AG09319 (cell line): ENCODE measurements at places on chromosomes 2 and 18.
A peak's percentile ranks its signal among the peaks of the same experiment; 100 is the strongest.

DNA sequence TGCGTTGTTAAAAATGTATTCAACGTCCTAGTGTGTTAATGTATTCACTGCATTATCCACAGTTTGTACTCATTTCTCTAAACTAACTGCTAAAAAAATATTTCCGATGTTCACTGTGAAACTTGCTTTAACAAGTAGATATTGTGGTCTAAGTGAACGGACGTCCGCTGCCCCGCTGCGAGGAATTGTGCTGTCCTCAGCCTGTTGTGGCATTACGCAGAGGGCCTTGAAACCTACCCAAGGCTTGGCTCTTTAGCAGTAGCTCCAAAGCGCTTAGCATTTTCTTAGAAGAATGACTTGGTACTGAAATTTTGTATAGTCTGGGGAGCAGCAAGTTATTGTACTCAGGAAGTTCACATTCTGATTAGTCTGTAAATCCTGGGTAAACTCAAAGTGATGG, 136.5 kb upstream of the SP5 start:
- DNase-seq = no peak

GRCh38 chr2:55986700-55987440, 63.3 kb upstream of the EFEMP1 start:
- DNase-seq = no peak

- DNase-seq = no peak
These were observed 201.5 kb upstream of the ZSWIM2 start for GRCh38 chr2:187050409-187050998.

DNA sequence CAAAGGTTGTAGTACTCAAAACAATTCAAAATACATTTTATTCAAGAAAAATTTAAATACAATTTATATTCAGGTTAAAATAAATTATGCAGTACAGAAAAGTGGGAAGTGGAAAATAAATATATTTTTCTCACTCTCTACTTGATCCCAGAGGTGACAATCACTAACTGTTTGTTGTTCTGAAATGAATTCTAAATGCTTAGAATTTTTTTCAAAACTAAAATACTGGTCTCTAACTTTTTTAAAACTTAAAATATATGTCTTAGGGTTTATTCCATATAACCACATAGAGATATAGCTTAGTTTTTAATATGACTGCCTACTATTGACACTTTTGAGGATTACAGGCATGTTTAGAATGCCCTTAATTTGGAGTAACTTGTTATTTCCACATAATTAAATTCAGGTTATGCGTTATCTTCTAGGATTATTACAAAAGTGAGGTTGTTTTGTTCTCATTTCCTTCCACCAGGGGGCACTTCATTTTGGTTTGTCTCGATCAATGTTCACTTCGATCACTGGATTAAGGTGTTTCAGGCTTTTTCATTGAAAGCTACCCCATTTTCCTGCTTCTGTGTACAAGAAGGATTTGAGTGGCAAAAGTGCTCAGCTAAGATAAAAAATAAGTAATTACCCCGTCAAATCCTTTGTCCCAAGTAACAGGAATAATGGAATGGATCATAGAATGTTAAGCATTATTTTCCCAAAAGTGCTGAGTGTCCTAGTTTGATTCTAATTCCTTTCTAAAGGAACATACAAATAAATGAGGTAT, 27.1 kb upstream of the TFPI start:
- DNase-seq = peak; percentile 19

DNA sequence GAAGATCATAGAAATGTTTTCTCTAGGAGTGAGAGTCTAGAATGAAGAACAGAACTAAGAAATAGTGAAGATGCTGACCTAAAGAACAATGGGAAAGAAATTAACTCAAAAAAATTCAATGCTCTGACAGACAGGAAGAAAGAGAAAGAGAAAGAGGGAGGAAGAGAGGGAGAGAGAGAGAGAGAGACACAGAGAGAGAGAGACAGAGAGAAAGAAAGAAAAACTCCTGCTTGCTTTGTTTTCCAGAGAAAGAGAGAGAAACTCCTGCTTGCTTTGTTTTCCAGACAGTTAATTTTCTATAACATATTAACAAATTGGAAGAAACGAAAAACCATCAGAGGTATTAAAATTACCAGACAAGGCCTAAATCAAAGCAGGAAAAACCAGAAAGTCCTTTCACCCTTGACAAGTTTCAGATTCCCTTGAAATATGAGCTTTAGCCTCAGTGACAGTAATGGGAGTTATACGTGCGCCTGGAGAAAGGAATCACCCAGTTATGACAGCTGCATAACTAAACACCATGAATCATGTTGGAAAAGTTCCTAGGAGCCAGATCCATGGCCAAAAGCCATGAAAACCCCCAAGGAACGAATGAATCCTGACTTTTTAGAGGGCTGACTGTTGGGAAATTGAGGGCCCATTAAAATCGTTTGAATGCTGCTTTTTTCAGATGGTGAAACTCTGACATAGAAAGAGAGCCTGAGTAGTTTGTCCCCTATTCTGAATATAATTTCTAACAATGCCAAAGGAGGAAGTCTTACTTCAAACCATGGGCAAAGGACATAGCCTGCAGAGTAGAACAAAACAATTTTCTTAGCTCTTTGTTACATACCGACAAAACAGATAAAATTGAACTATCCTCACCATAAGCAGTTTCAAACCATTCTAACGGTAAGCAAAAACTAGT, 228.6 kb upstream of the CHST9 start:
- DNase-seq = no peak

DNA sequence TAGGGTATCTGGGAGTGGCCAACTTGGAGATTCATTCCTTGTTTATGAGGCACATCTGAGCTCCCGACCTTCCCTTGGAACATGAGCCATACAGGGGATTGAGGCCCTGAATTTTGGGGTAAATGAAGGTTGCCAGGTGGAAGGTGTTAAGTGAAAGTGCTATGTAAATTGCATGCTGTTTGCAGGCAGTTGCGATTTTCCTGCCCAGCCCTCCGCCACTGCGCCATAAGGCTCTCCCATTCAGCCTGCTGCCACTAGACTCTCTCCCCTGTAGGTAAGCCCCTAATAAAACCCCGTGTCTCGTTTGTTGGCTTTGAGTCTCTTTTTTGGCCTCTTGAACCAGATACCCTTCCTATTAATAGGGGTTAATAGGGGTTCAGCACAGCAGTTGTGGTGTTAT, 33.8 kb downstream of the PCARE start:
- DNase-seq = no peak

DNA sequence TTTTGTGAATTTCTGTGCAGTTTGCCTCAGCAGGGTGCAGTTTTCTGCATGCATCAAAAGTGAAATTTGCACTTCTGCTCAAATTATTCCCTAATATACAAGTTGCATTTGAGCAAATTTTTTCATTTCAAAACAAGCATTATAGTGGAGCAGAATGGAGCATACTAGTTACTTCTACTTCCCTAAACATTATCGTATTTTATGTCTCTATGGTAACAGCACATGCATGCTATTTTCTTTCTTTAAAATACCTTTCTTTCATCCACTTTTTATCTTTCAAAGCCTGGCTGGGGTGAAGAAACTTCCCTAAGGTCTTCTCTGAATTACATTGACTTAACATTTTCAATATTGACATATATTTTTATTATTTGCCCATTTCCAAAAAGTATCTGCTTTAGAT, 11.2 kb downstream of the RHBDD1 start:
- no peak for DNase-seq

GRCh38 chr2:215851082-215851481, 162.3 kb downstream of the MREG start:
- DNase-seq = no peak

DNA sequence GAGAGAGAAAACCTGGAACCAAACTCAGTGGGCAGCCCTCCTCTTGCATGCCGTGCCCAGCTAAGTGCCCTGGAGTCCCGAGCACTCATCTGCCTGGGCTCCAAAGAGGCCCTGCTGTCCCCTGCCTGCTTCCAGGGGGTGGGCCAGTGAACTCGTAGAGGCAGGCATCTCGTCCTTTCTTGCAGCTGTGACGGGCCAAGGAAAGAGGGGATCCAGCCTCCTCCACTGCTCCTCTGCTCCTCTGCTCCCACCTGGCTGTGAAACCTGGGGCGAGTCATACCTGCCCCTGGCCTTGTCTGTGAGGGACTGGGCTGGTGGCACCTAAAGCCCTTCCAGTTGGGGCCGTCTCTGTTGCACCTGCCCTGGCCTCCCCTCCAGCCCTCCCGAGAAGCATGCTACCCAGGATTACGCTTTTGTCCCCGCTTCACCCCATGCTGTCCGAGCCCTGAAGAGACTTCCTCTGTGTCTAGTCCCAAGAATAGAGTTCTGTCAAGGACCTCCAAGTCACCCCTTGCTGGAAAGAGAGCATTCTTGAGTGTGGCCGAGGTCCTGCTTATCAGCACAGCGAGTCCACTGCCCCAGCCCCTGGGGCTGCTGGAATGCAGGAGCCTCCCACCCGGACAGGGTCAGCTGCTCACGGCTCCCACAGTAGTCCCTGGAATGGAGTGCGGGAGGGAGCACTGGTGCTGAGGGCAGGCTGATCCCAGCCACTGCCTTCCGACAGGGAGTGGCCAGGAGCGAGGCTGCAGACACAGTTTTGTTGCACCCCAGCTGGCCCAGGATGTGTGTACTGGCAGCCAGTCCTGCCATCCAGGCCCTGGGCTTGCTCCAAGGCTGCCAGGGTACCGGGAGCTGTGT, 14.3 kb downstream of the KCNK3 start:
- DNase-seq = no peak

DNA sequence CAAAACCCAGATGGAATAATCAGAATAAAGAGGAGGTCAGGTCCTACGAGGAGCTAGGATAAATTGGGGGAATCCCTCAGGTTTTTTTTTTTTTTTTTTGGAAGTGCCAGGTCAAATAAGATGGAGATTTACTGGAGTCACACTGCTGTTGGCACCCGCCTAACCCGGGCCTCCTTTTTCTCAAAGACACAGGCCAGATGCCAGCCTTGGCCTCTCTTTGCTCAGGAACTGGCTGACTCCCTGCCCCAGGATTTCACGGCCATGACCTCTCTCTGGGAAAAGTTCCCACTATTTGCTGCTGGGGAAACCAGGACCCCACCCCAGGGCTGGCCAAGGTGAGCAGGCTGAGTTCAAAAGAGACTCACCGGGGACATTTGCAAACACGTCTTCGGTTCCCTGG, 2.5 kb downstream of the CD8A start:
- DNase-seq = no peak

GRCh38 chr2:73982140-73982617, 2.5 kb upstream of the TET3 start:
- no peak for DNase-seq

GRCh38 chr18:11981192-11981542, at the start of gene IMPA2:
TSS of gene IMPA2 (plus strand) at chr18:11981507. CDS start at chr18:11981670, 163 bp downstream.
- DNase-seq = no peak

DNA sequence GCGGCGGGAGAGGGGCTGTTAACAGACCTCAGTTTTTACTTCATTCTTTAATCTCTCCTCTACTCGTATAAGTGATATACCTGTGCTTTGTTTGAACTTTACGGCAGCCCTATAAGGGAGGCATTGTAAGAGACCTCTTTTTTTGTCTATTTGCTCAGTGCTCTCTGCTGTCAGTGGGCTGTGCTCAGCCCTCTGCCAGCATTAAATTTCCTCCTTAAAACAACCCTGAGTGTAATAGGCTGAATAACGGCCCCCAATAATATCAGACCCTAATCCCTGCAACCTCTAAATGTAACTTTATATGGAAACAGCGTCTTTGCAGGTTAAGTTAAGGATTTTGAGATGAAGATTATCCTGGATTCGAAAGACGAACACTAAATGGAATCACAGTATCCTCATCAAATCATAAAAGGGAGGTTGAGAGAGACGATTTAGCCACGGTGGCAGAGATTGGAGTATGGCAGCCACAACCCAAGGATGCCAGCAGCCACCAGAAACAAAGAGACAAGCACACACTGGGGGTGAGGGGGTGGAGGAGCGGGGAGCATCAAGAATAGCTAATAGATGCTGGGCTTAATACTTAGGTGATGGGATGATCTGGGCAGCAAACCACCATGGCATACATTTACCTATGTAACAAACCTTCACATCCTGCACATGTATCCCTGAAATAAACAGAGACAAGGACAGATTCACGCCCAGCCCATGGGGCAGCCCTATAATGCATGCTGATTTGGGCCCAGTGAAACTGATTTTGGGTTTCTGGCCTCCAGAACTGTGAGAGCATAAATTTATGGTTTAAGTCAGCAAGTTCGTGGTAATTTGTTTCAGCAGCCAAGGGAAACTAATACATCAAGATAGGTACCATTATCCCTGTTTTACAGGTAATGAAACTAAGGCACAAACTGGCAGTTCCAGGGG, 894 bp upstream of the FARSB start:
- DNase-seq = no peak

DNA sequence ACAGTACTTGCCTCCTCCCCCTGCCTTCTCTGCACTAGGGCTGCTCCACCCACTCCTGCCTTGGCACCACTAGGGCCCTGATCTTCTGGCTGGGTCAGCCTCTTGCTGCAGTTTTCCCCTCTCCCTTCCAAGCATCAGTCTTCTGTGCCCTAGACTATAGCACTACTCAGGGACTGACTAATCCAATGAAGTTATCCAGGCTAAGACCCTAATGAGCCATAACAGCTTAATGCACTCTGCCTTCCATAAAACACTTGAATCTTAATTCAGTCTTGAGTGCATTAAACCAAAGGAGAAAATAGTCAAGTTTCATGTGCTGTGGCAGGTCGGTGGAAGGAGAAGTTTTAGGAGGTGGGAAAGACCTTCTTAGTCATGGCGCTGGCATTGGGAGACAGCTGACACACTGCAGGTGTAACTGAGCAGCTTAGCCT, 95.7 kb downstream of the BIN1 start:
- DNase-seq = no peak

DNA sequence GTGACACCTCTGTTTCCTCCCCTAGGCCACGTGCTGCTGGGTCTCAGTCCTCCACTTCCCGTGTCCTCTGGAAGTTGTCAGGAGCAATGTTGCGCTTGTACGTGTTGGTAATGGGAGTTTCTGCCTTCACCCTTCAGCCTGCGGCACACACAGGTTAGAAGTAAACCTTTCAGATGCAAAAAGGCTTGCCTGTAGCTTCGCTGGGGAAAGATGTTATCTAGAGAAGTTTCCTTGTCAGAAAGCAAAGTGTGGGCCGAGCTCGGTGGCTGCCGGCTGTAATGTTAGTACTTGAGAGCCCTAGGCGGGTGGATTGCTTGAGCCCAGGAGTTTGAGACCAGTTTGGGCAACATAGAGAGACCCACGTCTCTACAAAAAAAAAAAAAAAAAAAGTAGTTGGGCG, 16.7 kb downstream of the IL1R2 start:
- no peak for DNase-seq

DNA sequence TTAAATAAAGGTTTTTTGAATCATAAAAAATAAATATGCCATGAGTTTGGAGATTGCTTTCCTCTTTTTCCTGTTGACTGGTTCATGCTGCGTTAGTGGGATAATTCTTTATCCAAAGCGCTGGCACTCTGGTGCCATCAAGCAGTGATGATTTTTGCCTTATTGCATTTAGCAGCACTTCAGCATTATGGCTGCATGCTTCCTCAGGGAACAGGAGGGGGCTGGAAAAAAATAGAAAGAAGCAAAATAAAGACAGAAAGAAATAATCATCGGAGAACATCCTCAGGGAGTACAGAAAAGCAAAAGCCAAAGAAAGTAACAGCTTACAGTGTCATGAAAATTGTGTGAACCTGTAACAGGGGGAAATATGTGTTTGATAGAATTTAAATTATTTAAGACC, 1408.2 kb upstream of the PIK3C3 start:
- no peak for DNase-seq
